Stimulated activated CD8-positive, alpha-beta memory T cell treated with anti-CD3 and anti-CD28 coated beads, Interleukin-15, amount 100 ng/mL, for 4 hours (primary cell): ENCODE measurements at places on chromosomes 7 and 10.
A peak's percentile ranks its signal among the peaks of the same experiment; 100 is the strongest.

DNA sequence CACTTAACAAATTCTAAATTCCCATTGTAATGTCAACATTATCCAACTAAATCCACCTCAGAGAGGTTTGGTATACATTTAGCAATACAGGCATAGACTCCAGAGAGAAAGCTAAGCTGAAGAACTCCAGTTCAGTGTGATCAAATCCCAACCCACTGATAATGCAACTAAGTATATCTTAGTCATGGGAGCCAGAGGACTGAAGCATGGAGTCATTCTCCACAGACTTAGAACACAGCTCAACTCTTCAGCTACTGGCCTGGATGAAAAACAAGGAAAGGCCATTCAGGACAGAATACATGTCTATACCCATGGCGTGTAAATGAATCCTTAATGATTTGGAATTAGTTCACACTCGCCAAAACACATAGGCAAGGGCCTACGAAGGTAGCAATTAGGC, 27.9 kb downstream of the NOC3L start:
- no peak for DNase-seq

DNA sequence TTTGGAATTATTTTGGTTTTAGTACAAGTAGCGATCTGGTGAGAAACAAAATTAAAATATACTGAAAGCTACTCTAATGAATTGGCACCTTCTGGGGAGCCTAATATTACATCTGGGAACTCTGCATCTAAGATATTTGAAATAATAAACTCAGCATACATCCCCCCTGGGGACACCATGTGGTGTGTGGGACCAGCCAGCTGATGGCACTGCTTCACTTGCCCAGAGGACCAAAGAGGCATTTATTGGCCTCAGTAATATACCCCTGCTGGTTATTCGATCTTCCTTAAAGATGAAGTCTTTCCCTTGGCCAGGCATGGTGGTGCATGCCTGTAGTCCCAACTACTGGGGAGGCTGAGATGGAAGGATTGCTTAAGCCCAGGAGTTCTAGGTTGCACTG, 195.1 kb upstream of the AUTS2 start:
- no peak for DNase-seq

DNA sequence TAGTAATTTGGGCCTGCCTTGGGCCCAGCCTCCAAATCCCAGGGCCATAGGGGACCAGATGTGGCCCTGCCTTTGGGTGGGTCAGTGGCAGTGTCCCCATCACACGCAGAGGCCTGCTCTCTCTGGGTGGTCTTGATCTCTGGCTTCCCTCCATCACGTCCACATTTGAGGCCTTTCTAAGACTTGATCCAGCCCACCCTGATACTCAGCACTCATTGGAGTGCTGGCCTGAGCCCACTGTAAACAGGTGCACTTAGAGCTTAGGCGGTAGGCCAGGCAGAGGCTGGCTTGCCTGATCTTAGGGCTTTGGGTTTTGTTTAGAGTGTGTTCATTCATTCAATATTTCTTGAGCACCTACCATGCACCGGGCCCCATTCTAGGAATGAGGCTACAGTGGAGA, 52.6 kb downstream of the TBATA start:
- no peak for DNase-seq

GRCh38 chr10:89309156-89310055, 7.6 kb downstream of the IFIT2 start:
- no peak for DNase-seq

GRCh38 chr7:132239422-132239994, 336.8 kb downstream of the PLXNA4 start:
- no peak for DNase-seq

DNA sequence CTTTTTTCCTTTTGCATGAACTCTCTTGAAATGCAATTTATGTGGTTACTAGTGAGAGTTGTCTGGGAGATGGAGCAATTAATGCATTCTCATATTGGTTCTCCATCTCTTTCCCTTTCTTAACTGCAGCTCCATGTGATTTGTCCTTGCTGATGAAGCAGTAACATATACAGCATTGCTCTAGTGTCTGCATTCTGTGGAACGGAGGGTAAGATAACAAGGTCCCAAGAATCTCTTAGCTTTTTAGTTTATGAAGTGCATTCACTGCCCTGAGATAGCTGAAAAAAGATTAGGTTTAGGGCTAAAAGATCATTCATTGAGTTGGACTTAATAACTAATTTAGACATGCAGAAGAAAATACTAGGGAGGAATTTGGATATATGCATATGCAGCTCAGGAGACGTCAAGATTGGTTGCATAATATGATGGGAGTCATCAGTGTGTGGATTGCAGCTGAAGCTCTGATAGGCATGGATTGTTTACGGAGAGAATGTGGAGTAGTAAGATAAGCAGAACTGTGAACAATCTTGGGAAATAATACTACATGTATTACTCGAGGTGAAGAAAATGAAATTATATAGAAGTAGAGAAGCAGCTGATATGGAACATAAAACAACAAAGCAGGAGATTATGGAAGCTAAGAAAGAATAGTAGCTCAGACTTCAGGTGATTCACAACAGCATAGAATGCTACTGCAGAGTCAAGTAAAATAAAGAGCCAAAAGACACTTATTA, 404.7 kb downstream of the ARL4A start:
- no peak for DNase-seq

GRCh38 chr7:95509199-95509598, 23.5 kb downstream of the ASB4 start:
- DNase-seq: no peak

GRCh38 chr10:29998142-29998808, 61.1 kb downstream of the JCAD start:
- DNase-seq: peak; percentile 50

DNA sequence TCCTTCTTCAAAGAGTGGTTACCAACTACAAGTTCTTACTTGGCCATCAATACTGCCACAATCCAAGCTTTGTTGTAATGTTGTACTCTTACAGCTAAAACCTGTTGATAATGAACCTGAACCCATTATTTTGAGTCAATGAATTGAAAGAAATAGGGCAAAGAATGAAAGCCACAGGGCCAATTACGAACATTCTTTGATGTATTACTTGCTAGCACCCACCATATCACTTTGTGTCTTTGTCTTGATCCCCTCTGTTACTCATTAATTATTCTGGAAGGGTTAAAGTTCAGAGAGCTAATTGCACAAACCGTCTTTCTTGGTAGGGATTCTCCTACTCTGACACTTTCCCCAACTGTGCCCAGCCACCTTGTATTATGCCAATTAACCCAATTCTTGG, 53.2 kb upstream of the TFEC start:
- DNase-seq: no peak

DNA sequence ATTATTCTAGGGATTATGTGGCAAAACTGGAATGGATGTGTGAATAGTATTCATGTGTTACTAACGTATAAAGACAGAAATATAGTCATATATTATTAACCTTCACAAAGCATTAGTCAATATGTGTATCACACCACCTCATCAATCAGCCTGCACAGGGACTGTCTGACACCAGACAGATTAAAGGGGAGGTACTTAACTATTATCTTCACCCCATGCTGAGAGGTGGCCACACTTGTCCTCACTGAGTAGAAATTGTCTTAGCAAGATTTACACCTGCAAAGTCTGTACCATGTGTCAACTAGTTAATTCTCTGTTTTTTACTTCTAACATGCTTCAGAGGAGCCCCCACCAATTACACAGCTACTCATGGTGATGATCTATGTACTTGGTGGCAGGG, 146.3 kb upstream of the LRGUK start:
- DNase-seq: no peak

DNA sequence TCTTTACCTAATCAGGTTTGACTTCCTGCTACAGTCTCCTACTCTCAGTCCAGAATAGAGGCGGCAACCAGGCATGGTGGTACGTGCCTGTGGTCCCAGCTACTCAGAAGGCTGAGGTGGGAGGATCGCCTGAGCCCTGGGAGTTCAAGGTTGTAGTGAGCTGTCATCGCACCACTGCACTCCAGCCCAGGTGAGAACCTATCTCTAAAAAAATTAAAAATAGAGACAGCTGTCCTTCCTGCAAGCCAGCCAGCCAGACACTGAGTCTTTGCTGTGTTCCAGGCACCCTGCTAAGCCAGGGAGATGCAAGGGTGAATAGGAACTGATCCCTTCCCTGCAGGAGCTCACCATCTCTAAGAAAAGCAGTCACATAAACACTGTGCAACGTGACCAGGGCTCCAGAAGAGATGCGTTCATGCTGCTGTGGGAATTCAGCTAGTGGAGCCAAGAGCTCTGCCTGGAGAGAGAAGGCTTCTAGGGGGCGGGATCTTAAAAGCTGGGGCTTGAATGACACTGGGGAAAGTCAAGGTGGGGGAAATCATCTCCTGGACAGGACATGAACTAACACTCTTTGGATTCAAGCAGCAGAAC, 22.1 kb upstream of the SLIT1 start:
- no peak for DNase-seq

DNA sequence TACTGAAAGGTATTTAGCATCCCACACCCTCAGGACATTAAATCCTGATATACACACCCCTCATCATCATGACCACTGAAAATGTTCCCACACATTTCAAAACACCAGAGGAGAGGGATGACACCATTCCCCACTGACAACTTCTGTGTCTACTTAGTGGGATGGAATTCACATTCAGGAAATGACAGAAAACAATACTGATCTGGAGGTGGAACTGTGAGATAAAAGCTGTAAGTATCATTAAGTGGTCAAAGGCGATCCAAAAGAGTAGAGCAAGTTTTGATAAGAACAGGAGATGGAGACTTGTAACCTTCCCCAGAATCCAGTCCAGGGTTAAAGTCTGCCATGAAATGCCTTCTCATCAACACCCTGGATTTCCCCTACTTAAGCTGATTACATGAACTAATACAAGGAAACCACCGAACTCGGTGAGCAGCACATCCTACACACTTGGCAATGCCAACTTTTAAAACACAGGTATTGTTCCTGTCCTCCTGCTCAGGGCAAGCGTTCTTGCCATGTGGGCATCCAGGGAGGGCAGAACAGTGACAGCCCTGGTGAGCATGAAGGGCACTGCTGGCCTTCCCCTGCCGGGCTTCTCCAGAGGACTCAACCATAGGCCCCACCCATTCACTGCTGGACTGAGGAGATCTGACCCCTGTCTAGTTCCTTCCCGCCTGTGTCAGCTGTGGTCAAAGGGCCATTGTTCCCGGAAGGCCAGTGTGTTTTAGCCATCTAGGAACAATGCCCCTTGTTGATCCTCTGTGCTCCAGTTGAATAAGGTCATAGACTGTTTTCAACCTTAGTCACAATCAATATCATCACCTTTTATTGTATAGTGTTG, 85.0 kb downstream of the SGMS1 start:
- DNase-seq: no peak

DNA sequence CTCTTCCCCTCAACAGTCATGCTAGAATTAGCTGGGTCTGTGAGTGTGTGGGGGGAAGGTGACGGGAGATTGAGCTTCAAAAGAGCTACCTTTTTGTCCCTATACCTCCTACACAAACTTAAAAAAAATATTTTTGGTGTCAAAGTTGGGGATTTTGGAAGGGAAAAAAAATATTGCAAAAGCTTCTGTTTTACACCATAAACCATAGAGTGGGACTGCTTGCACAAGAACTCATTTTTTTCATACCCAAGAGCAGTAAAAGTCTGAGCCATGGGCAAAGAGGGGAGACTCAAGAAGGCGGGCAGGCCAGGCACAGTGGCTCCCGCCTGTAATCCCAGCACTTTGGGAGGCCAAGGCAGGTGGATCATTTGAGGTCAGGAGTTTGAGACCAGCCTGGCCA, 9.4 kb upstream of the ZDHHC4 start:
- no peak for DNase-seq

- no peak for DNase-seq
These were observed 1.1 kb downstream of the VGF start for GRCh38 chr7:101164071-101164840.

DNA sequence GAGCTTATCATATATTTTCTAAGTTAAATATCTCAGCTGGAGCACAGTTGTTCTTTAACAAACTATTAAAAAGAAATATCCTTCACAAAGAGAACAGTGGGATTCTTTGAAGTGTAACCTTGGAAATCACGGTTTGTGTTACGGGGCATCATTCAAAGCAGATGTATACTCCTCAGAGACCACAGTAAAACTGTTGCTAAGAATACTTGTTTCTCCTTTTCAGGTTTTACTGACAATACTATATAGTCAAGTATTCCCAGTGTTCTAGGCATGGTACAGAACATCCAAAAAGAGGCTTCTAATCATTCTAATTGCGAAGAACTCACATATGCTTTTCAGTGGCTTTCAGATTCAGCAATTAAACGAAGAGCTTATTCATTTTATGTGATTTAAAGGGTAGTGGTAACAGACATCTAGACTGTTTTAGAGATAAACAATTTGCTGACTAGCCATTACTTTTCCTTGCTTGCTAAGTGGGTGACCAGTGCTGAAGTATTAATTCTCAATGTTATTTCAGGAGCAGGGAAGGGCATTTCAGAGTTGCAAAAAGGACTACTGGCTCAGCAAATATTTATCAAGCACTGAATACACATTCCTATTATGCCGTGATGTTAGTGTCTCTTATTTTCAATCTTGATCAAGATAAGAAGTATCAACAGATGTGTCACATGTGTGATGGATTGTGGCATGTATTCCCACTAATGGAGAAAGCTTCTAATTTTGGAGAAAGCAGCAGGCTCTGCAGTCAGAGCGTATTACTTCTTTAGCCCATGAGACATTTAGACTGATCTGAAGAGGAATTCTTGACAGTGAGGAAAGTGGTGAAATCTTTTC, 236.8 kb downstream of the RNLS start:
- DNase-seq: no peak

DNA sequence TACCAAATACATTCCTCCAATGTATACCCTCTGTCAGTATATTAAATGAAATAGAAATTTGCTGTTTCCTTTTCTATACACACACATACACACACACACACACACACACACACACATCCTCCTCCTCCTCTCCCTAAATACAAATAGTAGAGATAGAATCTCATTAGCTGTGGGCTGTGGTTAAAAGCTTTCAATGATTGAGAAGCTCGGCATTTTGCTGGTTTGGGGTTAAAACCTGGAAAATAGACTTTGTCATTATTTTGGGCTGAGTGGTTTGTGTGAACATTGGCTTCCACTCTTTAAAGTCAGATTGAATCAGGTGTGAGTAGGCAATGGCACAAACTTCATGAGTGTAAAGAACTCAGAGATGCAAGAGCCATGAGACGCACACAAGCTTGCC, 596.0 kb downstream of the XPNPEP1 start:
- DNase-seq: no peak

DNA sequence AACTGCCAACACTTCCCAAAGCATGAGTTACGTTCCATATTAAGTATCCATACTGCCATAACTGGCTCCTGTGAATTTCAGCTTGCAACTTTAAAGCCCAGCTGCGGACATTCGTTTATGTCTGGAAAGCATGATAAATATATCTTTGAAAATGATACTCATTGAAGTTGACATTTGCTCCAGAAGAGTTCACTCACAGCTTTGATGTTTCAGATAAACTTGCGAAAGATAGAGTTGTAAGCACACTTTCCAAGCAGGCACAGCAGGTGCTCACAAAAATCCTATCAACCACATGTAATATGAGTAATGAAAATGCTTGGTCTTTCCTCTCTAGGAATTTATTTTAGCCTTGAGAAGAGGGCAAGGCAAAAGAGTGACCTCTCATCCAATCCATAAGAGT, 4.5 kb downstream of the CHCHD3 start:
- no peak for DNase-seq
